ENCODE measurements at places on chromosomes 2 and 18.

GRCh38 chr2:27802547-27802946 lies 31.0 kb downstream of the MRPL33 start:
- DNase-seq: no peak

- no peak for DNase-seq
Observed at GRCh38 chr18:6482198-6482977, 67.7 kb upstream of the L3MBTL4 start.

DNA sequence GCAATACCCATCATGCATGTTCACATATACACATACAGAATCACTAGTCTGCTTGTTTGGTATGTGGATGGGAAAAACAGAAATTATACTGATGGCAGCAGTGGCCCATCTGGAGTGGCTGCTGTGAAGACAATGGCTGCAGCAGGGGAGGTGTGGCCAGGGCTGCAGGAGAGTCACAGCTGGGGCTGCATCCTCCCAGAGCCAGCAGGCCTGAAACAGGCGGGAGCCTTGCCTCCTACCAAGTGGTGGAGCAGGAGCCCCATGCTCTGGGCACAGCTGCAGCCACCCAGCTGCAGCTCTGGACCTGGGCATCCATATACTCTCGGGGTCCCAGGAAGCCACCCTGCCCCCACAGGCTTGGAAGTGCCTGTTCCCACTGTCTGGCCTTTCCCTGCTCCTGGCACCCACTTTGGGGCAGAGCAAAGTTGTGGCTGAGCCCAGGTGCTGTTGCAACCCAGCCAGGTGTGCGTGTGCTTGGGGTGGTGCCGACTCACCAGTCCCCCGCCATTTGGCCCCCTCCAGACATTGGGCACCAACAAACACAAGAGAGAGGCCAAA lies 136.6 kb downstream of the SPAG16 start:
- DNase-seq: no peak

- DNase-seq: no peak
Observed at GRCh38 chr2:22326250-22326649, 1058.7 kb upstream of the KLHL29 start.

DNA sequence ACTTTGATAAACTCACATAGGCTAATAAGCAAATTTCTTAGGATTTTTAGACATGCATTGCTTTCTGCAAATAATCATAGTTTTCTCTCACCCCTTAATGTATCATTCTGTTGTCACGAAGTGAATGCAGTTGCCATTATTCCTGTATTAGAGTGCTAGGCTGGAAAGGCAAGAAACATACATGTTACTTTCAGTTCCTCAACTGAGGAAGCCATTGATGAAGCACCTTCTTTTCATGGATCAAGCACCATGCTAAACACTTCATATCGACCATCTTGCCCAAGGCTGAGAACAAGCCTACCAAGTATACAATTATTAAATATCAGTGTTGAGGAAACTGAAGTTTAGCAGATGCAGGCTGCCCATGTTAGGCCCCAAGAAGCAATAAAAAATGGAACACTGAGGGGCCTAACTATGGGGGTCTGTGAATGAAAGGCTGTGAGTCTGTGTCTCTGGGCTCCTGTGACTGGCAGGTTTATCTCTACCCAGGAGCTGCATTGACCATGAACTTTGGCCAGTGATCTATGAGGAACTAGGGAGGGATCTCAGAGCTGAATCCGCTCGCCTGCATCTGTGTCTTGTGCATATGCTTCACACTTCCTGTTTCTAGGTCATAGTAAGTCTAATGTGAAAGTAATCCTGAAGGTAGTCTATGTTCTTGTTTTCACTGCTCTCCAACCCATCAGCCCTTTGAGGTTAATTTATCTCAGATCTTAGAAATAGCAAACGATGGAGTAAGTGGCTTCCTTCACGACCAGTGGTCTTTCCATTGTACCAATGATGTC lies 16.0 kb upstream of the TSPYL6 start:
- no peak for DNase-seq

GRCh38 chr2:45963816-45964215 lies 312.3 kb downstream of the PRKCE start:
- no peak for DNase-seq

DNA sequence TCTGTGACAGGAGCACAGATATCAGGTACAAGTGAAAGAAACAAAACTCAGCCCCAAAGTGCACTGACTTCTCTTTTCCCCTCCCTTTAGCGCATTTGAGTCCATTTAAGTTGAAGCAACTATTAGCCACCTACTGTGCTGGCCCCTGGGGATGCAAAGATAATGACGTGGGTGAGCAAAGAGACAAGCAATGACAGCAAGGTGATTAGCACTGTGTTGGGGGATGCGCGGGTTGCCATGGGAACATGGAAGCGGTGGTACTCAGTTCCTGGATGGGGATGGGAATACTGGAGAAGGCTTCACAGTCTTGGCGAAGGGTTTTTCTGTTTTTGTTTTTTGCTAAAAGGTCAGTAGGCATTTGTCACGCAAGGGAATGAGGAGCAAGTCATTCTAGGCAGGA lies 205.8 kb downstream of the LDLRAD4 start:
- DNase-seq: no peak

- DNase-seq: no peak
Observed at GRCh38 chr2:122670897-122671296, 915.4 kb downstream of the TSN start.

GRCh38 chr2:177519534-177520115 lies 127.1 kb downstream of the AGPS start:
- DNase-seq: no peak

GRCh38 chr18:36724591-36725001 lies 104.2 kb downstream of the TPGS2 start:
- no peak for DNase-seq

DNA sequence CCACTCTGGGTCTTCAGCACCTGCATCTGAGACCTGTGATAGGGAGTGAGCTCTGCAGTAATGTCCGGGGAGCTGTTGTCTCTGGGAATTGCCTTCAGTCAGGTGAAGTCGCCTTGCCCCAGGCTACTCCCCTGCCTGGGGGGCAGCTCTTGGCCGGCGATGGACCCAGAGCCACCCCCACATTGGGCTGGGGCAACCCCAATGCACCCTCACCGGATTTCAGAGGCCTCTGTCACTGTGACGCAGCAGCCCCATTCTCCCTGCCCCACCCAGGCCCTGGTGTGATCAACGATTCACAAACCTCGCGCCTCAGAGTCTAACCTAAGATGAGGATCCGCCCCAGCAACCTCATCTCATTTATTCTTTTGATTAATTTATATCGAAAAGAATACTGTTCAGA lies 303.6 kb downstream of the NDUFA10 start:
- DNase-seq: no peak

- DNase-seq: no peak
Observed at GRCh38 chr2:31033032-31033431, 105.2 kb downstream of the GALNT14 start.

- no peak for DNase-seq
Observed at GRCh38 chr2:179263015-179263414, 1.6 kb downstream of the SESTD1 start.

- no peak for DNase-seq
Observed at GRCh38 chr2:151984424-151985083, 114.3 kb downstream of the CACNB4 start.

GRCh38 chr2:30331869-30332268 lies 100.5 kb downstream of the LBH start:
- DNase-seq: no peak

GRCh38 chr18:69817335-69817940 lies 130.2 kb downstream of the CD226 start:
- no peak for DNase-seq

- DNase-seq: no peak
Observed at GRCh38 chr2:62297624-62298010, 101.7 kb downstream of the B3GNT2 start.

DNA sequence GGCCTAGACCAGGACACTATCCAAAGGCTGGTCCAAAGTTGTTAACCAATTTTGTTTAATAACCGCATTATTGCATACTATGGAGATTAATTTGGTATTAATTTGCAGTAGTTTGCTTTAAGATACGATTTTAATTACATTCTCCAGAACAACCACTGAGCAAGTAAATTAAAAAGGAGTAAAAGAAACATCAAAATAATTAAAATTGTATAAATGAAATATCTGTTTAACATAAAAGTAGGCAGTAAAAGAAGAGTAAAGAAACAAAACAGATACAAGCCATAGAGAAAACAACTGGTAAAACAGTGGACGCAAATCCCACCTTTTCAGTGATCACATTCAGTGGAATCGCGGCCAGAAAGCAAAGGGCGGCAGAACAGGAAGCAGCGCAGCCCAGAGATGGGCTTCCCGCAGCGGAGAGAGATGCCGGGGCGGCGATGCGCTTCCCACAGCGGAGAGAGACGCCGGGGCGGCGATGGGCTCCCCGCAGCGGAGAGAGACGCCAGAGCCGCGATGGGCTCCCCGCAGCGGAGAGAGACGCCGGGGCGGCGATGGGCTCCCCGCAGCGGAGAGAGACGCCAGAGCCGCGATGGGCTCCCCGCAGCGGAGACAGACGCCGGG lies 176.8 kb downstream of the RTP5 start:
- no peak for DNase-seq

DNA sequence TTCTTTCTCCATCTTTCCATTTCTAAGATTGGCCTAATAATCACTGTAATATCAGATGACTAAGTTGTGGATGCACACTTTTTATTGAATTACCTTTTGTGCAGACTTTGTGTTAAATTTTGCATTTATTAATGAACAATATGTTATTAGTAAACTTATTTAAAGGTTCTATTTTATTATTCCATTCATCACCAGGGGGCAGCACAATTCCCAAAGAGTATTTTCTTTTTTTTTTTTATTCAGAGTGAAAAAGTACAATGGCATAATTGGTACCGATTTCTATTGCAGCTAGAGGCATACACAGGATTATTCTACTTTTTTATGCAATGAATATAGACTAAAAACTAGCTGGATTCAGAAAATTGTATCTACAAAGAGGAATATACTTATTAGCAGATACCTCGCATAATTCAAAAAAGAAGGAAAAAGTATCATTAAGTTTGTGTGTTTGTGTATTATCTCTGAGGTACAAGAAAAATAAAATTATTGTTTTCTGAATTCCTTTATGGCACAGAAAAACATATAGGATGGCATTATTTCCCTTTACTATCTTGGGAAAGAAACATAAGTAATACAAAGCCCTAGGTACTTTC lies 390.6 kb downstream of the ERBB4 start:
- no peak for DNase-seq

GRCh38 chr2:128103407-128103806 lies 12.4 kb downstream of the UGGT1 start:
- no peak for DNase-seq

- DNase-seq: no peak
Observed at GRCh38 chr18:62499263-62499650, 23.6 kb upstream of the ZCCHC2 start.

GRCh38 chr2:240579771-240580614 lies 6.5 kb upstream of the CAPN10 start:
- DNase-seq: peak; percentile 82

DNA sequence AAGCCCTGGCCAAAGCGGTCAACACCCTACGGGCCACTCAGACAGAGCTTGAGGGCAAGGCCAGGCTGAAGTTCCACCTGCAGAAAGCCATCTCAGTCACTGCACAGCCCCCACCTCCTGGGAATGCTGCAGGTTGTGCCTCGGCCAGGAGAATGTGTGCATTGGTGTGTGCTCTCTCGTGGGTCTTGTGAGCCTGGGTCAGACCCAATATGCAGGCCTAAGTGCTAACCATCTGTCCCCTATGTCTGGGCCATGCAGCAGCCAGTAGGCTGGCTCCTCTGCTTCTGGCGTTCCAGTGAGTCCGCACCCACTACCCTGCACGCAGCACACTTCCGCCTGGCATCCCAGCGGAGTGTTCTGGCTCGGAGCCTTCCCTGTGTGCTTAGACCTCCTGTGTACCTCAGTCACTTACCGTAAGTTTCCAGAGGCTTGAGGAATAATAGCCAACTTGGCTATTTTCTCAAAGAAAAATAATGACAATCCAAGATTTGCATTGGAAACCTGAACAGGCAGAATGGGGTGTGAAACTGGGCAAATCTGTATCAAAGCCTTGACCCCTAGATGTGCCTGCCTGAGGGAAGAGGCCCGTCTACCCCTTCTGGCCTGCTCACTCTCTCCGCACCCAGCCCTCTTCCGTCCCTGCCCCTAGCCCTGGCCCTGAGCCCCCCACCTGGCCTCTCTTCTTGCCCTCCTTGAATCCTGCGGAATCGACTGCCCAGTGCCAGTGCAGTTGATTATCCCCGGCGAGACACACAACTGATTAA lies 7.2 kb downstream of the SIX3 start:
- no peak for DNase-seq

DNA sequence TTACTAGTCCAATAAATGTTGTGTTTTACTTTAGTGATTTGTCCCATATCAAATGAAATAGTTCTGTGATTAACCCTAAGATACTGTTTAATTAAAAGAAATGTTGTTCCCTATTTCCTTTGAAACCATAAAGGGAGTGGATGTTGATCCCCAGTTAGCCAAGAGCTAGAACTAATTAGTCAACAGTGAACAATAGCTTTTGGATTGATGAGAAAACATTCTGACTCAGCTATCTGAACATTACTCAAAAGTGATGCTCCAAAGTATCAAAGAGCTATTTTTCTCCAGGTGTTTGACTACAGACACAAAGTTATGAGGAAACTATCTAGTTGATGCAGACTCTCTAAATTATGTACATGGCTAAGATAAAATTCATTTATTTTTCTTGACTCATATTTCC lies 7.3 kb upstream of the FEZ2 start:
- DNase-seq: no peak

- no peak for DNase-seq
Observed at GRCh38 chr2:201789395-201789794, 8.7 kb upstream of the ALS2 start.

DNA sequence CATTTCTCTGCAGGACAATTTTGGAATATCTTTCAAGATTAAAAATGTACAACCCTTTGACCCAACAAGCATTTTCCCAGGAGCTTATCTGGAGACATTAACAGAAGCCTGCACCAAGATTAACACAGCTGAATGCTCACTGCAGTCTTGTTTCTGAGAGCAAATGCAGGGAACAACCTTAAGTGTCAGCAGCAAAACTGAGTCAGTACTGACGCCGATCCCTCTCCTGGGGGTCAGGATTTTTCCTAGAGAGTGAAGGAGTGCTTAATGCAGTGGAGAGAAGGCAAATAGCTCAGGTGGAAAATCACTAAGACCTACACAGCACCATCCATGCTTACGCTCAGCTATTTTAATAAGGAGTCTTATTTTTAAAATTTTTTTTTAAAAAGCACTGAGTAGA lies 42.8 kb upstream of the SGPP2 start:
- DNase-seq: no peak

- no peak for DNase-seq
Observed at GRCh38 chr18:323253-323622, 55.4 kb upstream of the THOC1 start.

- DNase-seq: no peak
Observed at GRCh38 chr2:23574919-23575654, 190.1 kb downstream of the KLHL29 start.

- no peak for DNase-seq
Observed at GRCh38 chr2:156563994-156564753, 128.0 kb downstream of the GPD2 start.

DNA sequence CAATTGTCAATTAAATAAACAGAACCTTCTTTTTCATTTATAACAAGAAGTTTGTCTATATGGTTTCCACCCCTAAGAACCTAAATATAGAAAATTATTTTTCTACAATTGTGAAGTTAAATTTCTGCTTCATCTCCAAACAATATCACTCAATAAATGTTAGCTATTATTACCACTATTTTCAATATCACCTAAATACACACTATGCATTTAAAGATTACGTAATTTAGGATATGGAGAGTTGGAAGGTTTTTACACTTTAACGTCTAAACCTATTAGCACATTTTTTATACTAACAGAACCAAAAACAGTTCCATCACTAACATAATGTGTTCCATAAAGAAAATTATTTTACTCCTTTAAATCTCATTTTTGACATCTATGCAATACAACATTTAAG lies 48.0 kb downstream of the ROCK2 start:
- no peak for DNase-seq

- no peak for DNase-seq
Observed at GRCh38 chr2:43041661-43042360, 184.6 kb downstream of the ZFP36L2 start.

All from NCI-H1694 treated with DMSO at 0.1 percent for 48 hours (cell line).